Pulmonary artery endothelial cell (primary cell): ENCODE measurements at places on chromosomes 6 and 20.

- DNase-seq = no peak
These were observed 152.6 kb downstream of the THEMIS start for GRCh38 chr6:127748290-127748689.

DNA sequence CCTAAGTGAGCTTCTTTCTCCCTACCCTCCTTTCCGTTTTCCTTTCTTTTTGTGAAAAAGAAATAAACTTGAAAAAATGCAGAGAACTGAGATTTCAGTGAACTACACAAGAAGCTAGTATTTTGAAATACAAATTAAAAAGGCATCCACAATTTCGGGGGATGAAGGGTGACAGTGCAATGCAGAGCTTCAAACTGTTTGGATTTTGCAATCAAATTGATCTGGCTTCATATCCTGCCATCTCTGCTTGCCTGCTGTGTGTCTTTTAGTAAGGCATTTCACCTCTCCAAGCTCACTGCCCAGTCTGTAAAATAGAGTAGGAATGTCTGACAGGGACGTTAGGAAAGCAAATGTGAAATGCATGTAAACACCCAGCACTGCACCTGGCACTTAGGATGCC is 258.0 kb downstream of the HACE1 start:
- DNase-seq = no peak

DNA sequence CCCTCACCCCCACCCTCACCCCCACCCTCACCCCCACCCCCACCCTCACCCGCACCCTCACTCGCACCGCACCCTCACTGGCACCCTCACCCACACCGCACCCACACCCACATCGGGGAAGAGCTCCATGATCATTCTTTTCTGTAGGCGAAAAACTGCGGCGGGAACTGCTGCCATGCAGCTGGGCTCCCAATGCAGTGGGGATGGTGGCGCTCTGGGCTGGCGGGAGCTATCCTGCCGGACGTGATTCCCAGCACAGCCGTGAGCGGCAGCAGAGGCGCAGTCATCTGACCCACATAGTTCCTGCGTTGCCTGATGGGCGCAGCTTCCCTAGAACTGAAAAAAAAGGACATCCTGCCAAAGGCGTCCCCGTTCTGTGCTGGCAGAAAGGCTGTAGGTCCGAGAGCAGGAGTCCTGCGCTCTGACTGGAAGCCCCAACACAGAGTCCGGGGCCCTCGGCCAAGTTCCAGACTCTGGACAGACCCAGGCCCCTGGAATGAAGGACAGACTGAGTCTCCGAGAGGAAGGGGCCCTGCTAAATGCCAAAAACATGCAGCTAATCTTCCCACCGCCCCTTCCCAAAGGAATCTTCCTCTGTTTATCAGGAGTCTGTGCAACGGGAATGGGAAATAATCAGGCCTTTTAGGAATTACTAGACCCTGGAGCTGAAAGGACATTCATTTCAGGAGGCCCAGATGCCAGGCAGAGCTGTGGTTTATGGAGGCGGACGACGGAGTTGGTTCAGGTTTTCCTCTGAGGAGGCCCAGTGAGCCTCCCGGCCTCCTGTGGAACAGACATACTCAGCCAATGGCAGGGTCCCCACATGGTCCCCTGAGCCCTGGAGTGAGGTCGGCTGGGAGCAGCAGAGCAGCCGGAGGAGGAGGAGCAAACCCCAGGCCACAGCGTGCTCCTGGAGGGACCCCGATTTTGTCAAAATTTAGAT is 14.1 kb upstream of the TCFL5 start:
- peak; percentile 64 for DNase-seq

GRCh38 chr6:24445704-24446103 is 43.0 kb downstream of the MRS2 start:
- no peak for DNase-seq

- no peak for DNase-seq
These were observed 58.5 kb upstream of the ATXN1 start for GRCh38 chr6:16819752-16820151.

DNA sequence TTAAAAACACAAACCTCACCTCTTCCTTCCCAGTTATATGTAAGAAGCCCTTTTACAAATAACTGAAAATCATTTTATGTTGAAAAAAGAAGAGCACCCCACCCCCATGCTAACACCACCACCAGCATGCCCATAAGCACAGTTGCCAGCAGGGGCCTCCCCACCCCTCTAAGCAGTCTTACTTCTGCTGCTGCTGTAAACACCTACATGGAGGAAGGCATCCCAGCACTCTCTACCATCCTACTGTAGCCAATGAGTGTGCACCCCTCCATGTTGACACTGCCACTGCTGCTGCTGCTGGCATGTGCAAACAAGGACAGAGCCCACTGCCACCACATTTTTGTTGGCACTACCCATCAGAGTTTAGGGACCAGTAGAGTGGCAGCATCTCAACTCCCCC is 49.6 kb upstream of the PHIP start:
- no peak for DNase-seq

DNA sequence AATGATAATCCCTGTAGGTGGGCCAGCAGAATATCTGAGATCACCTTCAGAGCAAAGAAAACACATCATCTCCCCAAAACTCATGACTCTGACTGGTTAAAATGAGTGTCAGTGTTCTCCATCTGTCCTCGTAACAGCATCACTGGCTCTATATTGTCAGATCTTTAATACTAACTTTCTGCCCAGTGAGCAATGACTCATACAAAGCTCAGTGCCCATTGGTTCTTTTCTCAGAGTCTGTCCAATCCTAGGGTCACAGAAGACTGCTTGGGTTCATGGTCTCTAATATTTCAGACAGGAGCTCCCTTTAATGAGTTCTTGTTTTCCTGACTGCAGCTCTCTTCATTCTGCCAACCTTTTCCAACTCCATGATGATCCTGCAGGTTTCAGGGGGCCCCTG is 36.4 kb downstream of the HLA-DPB1 start:
- no peak for DNase-seq

GRCh38 chr6:31782126-31782855 is 5.2 kb upstream of the VWA7 start:
- no peak for DNase-seq

DNA sequence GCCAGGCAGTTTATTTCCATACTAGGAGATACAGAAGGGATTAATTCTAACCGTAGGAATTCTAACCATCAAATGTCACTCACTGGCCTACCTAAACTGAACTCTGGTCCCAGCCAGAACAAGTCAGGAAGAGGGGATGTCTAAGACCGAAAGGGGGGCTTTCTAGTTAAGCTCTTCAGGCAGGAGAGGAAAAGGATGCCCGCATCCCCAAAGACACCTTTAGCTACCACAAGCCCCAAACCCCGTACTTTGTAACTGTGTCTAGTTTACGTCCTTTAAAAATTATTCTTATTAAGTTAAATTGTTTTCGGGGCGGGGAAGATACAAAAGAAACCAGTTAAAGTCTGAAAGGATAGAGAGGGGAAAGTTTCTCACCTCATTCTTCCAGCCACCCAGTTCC is 1.2 kb upstream of the ZNF76 start:
- DNase-seq = no peak

GRCh38 chr6:111478749-111479148 is 4.3 kb downstream of the REV3L start:
- no peak for DNase-seq

- DNase-seq = no peak
These were observed 22.2 kb upstream of the TULP4 start for GRCh38 chr6:158290040-158290439.

DNA sequence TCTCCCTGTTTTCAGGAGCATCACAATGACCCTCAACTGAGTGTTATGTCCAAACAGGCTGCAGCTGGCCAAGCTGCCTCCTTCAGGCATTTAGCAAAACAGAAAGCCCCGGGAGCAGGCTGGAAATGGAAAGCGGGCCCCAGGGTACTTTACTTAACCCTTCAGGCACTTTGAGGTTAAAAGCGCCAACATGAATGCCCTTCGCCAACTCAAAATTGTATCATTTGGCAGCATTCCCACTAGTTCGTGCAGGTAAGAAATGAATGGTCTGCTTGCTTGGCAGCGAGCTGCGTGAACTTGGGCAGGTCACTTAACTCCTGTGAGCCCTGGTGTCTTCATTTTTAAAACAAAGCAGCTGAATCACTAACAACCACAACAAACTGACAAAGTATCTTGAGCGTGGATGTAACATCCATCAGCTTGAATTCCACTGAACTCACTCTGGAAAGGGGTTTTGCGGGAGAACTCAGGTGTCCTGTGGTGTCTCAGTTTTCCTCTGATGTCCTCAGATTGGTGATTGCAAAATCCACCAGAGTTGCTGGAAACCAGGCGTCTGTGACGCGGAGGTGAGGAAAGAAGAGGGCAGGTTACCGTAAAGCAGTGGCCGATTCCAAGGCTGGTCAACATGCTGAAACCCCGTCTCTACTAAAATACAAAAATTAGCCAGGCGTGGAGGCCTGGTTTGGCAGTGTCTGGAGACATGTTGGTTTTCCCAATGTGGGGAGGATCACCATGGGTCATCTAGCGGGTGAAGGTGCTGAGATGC is 118.8 kb upstream of the ZNF217 start:
- DNase-seq = no peak

DNA sequence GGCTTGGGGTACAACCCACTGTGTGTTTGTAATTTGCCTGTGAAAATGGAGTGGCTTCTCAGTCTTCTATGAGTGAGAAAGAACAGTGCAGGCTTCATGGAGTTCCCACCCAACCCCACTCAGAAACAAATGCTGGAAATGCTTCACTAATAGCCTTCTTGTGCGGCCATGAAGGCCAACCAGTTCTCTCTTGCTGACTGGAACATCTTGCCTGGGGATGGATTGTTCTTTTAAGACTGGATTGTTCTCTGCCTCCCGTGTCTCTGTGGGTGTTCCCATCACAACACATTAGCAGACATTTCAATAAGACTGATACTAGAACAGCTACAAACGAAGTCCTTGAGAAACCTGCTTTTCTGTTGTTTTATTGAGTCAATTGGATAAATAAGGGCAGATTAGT is 110.6 kb downstream of the PPP1R14C start:
- DNase-seq = no peak

- no peak for DNase-seq
These were observed 315.5 kb upstream of the ARID1B start for GRCh38 chr6:156461647-156462046.

- no peak for DNase-seq
These were observed 21.6 kb downstream of the LY86 start for GRCh38 chr6:6610031-6610591.

GRCh38 chr6:149847939-149848267 is 16.3 kb downstream of the LRP11 start:
- no peak for DNase-seq

DNA sequence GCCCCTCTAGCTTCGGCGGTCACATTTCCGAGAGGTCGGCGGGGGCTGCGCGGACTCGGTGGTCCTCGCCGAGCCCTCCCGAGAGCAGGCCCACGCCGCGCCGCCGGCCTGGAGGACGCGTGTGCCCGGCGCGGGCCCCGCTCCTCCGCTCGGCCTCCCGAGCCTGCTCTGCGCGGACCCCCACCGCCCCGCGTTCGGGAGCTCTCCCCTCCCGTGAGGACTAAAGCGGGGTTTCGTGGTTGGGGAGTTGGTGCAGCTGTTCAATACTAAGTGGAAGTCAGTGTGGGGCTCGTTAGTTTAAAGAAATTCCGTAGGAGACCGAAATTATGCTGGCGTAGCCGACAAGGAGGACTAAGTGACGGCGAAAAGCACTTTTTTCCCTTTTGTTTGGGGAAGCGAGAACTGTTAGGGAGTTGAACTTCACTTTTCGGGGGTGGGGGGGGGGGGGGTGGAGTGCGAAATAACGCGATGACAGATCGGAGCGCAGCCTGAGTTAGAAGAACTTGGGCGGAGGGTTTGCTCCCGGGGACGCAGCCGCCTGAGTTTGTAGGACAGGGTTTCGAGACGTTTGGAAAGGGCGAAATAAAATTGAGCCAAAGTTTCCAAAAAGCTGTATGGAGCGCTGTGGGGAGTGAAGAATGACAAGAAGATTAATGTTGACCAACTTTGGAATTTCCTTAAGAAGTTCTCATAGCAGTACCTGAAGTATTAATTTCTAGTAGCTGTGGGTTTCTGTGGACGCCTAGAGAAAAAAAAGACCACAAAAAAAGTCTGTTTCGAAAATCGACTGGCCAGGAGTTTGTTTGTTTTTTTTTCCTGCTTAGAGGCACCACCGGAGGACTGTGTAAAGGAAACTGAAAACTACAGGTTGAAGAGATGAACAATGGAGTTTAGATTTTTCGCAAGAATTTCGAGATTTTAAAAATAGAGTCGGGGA is 1.4 kb downstream of the QKI start:
- no peak for DNase-seq

GRCh38 chr6:108228416-108228815 is 32.4 kb downstream of the SNX3 start:
- no peak for DNase-seq

DNA sequence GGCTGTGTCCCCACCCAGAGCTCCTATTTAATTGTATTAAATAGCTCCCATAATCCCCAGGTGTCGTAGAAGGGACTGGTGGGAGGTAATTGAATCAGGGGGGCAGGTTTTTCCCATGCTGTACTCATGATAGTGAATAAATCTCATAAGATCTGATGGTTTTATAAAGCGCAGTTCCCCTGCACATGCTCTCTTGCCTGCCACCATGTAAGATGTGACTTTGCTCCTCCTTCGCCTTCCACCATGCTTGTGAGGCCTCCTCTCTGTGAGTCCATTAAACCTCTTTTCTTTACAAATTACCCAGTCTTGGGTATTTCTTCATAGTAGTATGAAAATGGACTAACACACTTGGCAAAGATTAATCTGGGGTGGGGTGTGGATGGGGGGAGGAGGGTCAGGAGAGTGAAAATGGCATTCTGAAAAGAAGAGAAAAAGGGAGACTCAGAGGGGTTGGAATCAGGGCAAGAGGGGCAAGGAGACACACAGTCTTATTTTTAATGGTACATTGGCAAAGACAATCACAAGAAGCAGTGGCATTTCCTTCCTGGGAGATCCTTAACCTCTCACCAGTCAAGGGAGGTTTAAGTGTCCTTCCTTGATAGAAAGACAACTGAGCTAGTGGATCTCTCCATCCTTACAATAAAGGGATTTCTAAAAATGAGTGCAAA is 37.5 kb upstream of the NOX3 start:
- no peak for DNase-seq
